ELR (cell line): ENCODE measurements at places on chromosomes 3 and 15.

DNA sequence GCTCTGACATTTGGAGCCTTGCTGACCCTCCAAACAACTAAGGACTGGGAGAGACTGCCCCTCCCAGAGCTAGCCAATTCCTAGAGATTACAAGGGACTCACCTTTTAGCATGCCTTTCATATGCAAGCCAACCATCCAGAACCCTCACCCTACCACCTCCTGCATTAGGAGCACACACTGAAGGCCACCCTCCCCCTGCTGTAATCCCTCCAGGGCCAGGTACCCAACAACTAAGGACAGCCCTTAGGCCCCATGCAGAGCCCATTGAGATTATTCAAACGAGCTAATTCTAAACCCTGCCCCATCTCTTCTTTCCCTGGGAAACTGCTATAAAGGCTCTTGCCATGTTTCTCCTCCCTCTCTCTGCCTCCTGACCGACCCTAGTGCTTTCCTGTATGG is 352.6 kb downstream of the ERC2 start:
- DNase-seq = no peak

- DNase-seq = no peak
Measured at GRCh38 chr3:62238003-62238402, 135.3 kb downstream of the FEZF2 start.

- peak; percentile 63 for DNase-seq
Measured at GRCh38 chr3:153768561-153769469, 352.4 kb upstream of the ARHGEF26 start.

DNA sequence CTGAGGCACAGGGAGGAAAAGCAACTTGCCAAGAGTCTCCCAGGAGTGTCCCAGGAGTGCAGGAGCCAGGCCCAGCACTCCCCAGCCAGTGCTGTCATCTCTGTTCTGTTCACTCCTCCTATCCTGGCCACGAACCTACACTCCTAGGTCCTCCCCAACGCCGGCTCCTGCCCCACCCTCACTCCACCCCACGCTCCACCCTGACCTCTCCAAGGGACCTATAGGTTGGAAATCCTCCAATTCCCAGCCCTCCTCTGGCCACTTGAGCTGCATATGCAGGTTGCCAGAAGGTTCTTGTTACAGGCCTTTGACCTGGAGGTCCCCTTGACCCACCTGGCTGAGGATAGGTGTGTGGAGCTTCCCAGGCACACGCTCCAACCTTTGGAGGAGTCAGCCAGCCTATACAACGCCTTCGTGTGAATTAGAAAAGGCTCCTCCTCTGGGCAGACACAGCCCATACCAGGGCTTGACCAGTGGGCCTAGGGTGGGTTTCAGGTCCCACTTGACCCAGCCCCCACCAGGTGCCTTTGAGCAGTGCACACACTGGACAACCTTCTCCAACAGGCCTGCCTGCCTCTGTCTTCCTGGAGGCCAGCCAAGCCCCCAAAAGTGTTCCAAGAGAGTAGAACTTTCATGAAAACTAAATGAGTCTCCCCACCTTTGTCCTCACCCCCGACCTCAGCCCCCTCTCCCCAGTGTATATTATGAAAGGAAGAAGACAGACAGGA is 167.2 kb upstream of the TLE3 start:
- DNase-seq = no peak

DNA sequence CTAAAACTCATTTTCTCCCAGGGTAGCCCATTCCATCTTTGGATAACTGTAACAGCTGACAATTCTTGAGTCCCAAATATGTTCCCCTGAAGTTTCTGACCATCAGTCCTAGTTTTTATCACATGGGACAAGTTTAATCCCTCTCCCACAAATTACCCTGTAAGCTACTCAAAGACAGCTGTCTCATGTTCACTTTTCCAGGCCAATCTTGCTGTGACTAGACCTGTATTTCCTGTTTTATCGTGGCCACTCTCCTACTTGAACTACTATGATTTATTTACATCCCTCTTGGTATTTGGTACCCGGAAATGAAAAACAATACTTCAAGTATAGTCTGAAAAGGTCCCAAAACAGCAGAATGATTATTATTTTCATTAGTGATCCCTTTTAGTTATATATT is 95.1 kb upstream of the MEX3B start:
- no peak for DNase-seq

DNA sequence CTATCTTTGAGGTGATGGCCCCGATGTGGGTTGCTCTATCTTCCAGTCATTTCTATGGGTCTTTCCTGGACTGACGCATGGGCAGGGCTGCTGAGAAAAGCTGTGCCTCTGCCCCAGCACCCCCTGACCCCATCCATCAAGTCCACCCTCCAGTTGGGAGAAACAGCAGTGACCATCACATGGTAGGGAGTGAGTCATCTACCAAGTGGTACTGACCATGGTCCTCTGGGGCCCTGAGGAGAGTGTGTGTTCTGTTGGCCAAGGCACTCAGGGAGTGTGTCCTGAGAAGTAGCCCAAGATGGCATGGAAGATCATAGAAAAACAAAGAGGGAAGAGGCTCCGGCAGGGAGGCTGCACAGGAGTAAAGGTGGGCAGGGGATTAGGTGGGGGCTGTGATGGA is 1.6 kb upstream of the DNAH1 start:
- no peak for DNase-seq

GRCh38 chr3:172192830-172193415 is 153.5 kb downstream of the FNDC3B start:
- no peak for DNase-seq

GRCh38 chr15:31365032-31365654 is 38.5 kb downstream of the KLF13 start:
- DNase-seq = no peak

DNA sequence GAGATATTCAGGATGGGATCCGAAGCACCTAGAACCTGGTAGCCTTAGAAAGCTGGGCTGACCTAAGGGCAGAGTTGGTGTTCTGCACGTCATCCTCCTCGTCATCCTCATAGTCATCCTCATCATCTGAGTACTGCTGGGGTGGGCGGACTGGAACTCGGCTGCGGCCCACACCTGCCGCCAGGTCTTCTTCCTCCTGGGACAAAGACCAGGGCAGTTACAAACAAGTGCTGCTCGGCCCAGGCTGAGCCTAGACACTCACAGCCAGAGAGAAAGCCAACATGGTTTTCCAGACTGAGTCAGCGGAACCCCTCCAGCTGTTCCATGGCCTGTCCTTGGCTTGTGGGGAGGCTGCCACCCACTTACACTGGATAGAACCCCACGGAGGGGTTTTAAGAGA is 40.5 kb downstream of the SEMA3G start:
- DNase-seq = no peak

GRCh38 chr3:153621953-153622352 is 459.9 kb downstream of the RAP2B start:
- peak; percentile 25 for DNase-seq

- DNase-seq = no peak
Measured at GRCh38 chr3:115550285-115550761, 73.0 kb upstream of the GAP43 start.

- DNase-seq = peak; percentile 94
Measured at GRCh38 chr3:108862865-108863798, 40.5 kb downstream of the TRAT1 start.

DNA sequence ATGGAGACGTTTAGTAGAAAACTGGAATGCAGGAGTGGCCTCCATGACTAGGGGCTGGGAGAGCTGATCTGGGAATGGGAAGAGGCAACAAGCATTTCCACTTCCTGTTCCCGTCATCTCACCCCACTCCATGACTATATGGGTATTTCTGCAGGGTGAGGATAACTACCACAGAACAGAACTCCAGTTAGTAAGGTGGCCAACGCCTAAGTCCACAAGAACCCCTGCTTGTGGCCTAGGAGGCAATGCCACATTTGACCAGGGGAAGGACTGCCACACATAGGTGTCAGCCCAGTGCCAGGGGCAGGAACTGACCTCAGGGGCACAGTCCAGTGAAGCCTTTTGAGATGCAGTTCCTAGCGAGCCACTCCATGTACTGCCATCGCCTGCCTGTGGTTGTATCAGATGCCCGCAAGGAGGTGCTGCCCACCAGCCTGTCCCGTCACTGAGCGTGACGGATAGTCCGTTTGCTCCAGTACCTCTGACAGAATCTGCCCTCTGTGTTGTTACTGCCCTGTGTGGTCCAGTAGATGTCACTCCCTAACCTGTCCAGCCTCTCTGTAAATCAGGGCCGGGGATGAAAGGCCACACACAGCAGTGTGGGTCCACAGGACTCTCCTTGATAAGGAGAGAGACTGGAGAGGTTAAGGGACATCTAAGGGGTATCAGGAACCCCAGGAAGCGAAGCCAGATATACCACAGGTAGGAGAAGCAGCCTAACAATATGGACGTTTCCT is 3.5 kb upstream of the MTFMT start:
- peak; percentile 87 for DNase-seq

- no peak for DNase-seq
Measured at GRCh38 chr15:31339558-31339895, 12.9 kb downstream of the KLF13 start.

DNA sequence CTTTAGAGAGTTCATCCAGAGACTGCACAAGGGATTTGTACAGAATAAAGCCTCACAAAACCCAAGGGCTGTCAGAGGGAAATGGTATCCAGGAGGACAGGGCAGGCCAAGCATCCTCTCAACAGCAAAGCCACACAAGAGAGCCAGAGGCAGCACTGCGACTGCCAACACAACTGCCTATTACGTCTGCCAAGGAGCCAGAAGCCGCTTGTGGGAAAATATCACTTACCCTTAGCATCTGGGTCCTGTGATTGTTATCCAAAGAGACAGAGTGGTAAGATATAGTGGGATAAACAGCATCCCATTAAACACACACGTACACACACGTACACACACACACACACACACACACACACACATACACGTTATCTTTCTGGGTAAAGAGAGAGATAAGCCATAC is 618.3 kb upstream of the AGTR1 start:
- no peak for DNase-seq

DNA sequence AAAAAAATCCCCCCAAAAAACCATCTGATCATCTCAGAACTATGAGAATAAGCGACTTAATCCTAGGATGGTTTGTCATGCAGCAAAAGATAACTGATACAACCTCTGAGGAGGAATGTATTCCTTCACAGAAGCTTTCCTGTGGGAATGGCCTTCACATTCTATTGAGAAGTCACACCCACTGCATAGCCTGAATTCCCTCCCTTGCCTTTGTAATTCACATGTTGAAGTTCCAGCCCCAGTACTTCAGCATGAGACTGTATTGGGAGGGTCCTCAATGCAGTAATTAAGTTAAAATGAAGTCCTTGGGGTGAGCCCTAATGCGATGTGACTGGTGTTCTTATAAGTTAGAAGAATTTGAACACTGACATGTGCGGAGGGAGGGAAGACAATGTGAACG is 395.2 kb downstream of the TUSC7 start:
- DNase-seq = no peak

GRCh38 chr3:140170612-140171011 is 235.6 kb downstream of the CLSTN2 start:
- no peak for DNase-seq

DNA sequence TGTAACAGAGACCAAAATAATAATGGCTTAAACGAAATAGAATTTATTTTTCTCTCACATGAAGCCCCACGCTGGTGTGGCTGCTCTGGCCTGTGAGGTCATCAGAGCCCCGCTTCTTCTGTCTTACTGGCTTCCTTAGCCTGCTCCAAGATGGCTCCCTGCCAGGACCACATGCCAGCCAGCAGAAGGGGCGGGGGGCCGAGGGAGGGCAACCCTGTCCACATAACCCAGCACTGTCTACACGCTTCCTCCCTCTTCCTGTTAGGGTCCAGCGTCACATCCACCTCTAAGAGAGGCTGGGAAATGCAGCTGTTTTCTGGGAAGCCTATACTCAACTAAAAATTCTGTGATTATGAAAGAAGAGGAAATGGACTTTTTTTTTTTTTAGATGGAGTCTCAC is 107.9 kb upstream of the DLG1 start:
- DNase-seq = no peak

- DNase-seq = no peak
Measured at GRCh38 chr3:141431411-141432378, 55.1 kb upstream of the RASA2 start.

- DNase-seq = peak; percentile 65
Measured at GRCh38 chr15:98881526-98882520, 125.8 kb downstream of the PGPEP1L start.

DNA sequence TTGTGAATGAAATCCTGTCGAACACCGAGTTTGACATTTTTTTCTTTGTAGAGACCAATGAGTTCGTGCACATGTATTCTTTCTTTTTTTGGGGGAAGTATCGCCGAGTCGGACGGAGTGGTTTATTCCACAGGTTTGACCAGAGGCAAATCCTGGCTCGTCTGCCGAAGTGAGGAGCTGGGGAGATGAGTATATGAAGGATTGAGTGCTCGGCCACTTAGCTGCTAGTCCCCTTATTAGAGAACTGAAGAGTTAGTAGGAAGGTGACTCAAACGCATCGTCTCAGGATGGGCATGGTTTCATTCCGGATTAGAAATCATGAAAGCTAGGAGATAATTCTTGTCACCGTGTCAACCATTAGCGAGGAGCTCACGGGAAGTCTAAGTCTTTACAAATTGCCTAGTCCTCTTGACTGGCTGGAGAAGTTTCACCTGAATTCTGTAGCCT is 154.7 kb upstream of the GOLIM4 start:
- peak; percentile 2 for DNase-seq

DNA sequence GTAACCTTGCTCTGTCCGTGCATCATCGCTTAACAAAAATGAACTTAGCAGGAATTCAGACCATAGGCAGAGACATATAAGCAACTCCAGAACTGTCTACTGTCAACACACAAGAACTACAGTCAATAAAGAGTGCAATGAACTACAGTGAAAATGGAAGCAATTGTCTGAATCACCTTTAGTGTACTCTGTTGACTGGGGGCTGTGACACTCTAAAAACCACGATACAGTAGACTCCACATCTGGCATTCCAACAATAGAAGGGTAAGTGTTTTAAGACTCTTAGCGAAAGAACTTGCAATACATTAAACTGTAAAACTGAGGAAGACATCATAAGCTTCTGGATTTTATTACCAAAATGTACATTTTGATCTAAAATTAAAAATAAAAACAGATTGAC is 347.3 kb downstream of the ZBTB20 start:
- DNase-seq = no peak

DNA sequence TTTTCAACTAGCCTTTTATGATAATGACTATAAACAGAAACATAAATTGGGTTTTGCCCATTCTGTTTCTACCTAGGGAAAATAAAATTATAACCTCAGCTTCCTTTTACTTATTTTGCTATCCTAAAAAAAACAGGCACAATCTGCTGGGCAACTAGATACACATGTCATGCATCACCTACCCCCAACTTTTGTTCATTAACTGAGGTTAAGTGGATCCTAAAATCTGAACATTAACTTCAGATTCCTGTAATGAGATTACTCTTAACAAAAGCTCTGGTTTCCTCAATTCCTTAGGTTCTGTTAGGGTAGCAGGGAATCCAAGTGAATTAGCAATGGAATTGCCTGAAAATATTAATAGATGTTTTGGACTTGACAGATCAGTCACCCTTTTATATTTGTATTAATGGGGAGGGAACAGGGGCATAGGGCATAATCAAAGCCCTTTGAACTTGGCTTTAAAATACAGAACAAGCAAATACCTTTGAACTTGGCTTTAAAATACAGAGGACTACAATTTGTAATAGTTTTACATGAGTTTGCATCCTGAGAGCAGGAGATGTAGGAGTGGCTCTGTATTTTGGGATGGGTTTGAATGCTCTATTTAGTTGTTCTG is 106.6 kb downstream of the FEZF2 start:
- DNase-seq = no peak

- no peak for DNase-seq
Measured at GRCh38 chr15:73051391-73051806, 864 bp upstream of the NEO1 start.
